ENCODE measurements at places on chromosomes 13 and 19. TPM values are rescaled to one million over a fixed set of nuclear protein-coding genes. Genes with fewer than 3 reads are reported as not detected.

GAS6 gene
- total RNA-seq: 1.2 TPM

ZNF615 gene
- total RNA-seq: 17.1 TPM

DKKL1 gene
- total RNA-seq: not detected

HCST gene
- total RNA-seq: 40.0 TPM

KLK8 gene
- total RNA-seq: not detected

MYH14 gene
- not detected for total RNA-seq

AMH gene
- 2.9 TPM for total RNA-seq

ZNF382 gene
- total RNA-seq: 3.8 TPM

FOSB gene
- 19.9 TPM for total RNA-seq
